ENCODE measurements at places on chromosomes 6 and 20.

GRCh38 chr6:3750317-3751076 lies 1.0 kb downstream of the PXDC1 start:
- no peak for DNase-seq

DNA sequence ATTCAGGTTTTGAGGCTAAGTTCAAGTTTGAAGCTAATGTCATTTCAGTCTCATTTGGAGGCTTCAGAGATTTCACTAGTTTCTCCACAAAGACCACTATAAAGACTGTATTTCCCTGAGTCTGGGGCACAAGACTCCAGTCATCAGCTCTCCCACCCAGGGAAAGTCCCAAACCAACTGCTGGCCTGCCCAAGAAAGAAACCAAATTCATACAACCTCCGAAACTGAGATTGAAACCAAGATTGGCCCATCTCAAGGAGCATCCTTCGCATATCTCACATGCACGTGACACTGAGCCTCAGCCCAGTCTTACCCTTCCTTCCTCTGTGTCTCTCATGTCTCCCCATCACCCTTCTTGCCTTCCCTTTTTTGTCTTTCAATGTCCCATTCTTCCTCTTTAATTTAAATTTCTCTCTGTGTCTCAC lies 3.5 kb upstream of the LTA start:
- DNase-seq = no peak

DNA sequence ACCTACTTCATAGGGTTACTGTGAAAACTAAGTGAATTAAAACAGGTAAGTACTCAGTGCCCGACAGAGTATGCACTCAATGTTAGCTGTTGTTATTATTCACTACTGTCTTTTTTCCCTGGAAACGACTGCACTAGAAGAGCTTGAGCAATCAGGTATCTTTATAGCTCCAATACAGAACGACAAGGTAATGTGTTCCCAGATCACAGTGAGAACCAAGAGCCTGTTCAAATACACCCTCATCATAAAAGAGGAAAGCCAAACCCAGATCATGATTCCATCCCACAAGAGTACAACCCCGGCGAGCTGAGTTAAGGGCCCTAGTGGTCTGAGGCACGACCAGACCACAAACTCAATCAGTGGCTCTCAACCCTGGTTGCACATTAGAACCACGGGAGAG lies 9.8 kb downstream of the MRPS18A start:
- DNase-seq = no peak

DNA sequence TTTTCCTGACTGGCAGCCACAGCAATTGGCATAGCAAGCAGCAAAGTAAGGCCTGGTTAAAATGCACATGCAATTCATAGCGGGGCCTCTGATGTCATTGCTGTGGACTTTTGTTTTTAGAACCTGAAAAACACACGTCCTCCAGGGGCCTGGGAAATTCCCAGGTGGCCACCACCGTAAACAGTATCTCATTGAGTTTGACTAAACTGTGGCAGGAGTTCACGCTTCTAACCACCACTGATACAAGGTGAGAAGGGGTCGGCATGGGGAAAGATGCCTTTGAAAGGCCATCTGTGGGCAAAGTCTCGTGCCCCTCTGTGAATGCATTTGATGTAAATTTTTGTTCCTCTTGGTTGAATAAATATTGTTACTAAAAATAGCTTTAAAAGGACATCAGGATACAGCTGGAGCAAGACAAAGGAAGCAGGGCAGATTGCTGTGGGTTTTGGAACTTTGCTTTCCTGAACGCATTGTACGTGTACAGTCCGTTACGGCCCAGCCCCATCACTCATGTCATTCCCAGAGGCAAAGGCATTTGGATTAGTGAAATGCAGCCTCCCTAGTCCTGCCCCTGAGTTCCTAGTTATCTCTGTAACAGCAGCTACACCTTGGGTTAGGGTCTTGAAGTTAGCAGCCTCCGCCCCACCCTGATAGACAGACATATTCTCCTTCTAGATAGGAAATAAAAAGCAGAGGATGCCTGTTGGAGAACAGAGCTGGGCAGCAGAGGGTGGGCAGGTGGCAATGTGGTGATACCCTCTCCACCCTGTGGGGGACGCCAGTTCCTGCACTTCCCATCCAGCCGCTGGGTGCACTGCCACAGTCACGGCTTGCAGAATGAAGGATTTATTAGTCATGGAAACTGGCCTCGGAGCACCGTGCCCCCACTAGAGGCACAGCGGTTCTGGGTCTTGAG lies 80.3 kb downstream of the ZDHHC14 start:
- DNase-seq = no peak

- no peak for DNase-seq
Observed at GRCh38 chr6:11950109-11950508, 62.0 kb upstream of the HIVEP1 start.

- no peak for DNase-seq
Observed at GRCh38 chr6:296151-297122, 4.2 kb downstream of the DUSP22 start.

All from RKO (cell line).